ENCODE measurements at places on chromosomes 12 and 14.
A peak's percentile ranks its signal among the peaks of the same experiment; 100 is the strongest.

- no peak for DNase-seq
These were observed 164.2 kb downstream of the CCER1 start for GRCh38 chr12:90790747-90791146.

GRCh38 chr14:20652996-20653975 is 11.8 kb upstream of the OR6S1 start:
- DNase-seq = peak; percentile 58

- no peak for DNase-seq
These were observed 1.2 kb downstream of the KRT82 start for GRCh38 chr12:52404951-52405350.

DNA sequence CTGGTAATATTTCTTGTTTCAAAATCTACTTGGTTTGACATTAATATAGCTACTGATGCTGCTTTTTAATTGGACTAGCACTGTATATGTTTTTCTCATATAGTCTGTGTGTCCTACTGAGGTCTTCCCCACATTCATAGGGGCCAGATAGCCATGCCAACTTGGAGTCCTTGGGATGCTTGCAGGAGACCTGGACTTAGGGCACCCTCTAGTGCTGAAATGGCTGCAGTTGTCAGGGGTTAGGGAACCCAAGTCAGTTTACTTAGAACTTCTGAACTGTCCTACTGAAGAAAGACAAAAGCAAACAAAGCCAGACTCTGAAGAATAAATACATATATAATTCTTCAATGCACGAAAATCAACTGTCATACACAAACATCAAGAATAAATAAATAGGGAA is 279.9 kb upstream of the SYT1 start:
- DNase-seq = peak; percentile 29

DNA sequence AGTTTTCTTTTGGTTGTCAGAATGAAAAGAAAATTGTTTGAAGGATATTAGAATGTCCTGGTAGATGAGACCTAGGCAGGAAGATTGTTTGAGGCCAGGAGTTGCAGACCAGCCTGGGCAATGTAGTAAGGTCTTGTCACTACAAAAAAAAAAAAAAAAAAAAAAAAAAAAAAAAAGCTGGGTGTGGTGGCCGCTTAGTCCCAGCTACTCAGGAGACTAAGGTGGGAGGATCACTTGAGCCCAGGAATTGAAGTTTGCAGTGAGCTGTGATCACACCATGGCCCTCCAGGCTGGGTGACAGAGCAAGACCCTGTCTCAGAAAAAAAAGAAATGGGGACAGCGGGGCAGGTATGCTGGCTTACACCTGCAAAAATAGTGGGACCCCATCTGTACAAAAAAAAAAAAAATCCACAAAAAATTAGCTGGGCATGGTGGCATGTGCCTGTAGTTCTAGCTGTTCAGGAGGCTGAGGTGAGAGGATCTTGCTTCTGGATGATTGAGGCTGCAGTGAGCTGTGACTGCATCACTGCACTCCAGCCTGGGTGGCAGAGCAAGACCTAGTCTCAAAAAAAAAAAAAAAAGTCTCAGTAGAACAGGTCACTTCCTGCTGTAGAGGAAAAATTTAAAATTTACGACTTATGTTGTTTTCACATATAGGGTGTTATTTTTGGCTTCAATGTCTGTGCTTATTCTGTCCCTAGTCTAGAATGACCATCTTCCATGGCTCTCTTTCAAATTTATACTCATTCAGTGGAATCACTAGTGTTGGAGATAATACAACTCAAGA is 70.7 kb downstream of the PPHLN1 start:
- no peak for DNase-seq

GRCh38 chr12:30914986-30915591 is 11.5 kb upstream of the TSPAN11 start:
- DNase-seq = no peak
